ENCODE measurements at places on chromosomes 2 and 18.
A peak's percentile ranks its signal among the peaks of the same experiment; 100 is the strongest.

DNA sequence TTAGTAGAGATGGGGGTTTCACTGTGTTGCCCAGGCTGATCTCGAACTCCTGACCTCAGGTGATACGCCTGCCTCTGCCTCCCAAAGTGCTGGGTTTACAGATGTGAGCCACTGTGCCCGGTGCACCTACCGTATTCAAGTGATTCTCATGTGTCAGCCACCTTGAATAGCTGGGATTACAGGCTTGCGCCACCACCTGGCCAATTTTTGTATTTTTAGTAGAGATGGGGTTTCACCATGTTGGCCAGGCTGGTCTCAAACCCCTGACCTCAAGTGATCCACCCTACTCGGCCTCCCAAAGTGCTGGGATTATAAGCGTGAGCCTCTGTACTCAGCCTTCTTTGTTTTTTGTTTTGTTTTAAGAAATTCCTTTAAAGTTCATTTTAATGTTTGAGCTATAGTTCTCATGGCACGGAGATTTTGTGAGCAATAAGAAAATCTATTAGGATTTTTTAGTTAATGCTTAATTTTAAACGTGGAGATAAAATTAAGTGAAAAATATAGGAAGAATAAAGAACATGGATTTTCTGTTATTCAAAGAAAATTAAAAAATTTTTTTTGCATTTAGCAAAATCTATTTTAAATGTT, 242.6 kb downstream of the PHLPP1 start:
- no peak for DNase-seq

DNA sequence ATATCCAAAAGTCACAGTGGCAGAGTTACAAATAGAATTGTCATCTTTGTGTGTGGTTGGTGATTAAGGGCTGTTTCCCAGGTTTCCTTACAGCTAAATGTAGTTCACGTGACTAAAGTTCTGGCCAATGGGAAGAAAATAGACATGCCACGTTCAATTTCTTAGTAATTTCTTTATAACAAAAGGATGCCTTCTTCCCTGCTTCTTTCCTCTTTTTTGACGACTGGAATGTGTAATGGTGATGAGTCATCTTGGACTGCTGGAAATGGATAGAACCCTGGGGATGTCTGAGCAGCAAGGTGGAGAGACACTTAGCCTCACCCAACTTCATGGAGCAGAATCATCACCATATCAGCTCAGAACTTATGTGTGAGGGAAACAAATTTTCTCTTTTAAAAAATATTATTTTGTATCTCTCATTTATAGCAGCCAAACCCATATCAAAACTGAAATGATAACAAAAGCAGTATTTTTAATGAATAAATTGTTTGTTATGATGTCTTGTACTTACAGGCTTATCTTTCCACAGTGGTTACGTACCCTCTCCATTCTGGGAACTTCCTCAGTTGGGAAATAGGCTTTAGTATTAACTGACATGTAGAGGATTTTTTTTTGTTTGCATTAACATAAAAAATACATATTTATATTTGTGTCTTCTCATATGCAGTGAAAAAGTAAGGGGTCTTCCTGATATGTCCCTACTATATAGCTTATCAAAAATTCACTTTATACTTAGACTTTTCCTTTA, 91.1 kb upstream of the CDH2 start:
- no peak for DNase-seq

DNA sequence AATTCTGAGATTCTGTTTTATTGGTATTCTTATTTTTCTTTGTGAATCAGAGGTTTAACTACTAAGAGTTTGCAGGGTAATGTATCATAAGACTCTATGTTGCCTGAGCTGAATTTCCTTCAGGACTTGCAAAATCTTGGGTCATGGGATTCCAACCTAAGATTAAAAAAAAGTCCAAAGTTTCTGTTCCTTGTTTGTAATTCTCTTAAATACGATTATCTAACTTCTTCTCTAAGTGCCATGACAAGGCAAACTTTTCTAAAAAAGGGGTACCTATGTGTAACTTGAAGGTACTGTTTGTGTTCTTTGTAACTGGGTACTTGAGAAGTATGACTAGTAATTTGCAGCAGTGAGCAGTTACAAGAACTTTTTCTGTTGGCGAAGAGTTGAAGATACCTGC, 181.3 kb upstream of the ZEB2 start:
- no peak for DNase-seq

- peak; percentile 75 for DNase-seq
Observed at GRCh38 chr18:7272311-7273049, 41.6 kb downstream of the LRRC30 start.

GRCh38 chr2:157258520-157259326, 1.2 kb downstream of the GALNT5 start:
- no peak for DNase-seq

DNA sequence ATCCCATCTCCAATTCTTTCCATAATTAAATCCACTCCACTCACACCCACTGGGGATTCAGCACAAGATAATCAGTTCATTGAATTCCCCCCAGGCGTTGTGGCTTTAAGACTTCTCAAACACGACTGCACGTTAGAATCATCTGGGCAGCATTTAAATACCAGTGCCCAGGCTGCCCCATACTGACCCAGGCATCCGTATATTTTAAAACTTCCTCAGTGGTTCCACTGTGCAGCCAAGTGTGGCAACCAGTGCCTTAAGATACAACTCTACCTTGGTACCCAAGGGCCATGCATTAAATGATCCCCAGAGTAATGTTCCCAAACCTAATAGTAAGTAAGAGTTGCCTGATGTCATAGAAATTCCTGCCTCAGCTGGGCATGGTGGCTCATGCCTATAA, 54.3 kb upstream of the BZW1 start:
- no peak for DNase-seq

- DNase-seq: peak; percentile 28
Observed at GRCh38 chr2:226151157-226151556, 648.5 kb downstream of the IRS1 start.

- no peak for DNase-seq
Observed at GRCh38 chr2:209661286-209661894, 110.2 kb upstream of the UNC80 start.

DNA sequence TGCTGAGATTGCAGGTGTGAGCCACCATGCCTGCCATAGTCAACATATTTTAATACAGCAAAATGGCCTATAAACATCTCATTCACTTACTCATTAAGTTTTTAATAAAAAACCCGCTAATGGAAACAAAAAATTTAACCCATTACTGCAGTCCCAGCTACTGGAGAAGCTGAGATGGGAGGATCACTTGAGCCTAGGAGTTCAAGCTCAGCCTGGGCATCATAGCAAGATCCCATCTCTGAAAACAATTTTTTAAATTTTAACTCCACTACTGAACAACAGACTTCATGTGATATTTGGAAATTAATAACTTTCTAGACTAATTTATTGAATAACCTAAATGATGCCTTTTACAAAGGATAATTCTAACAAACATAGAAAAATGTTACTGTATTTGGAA, 5.4 kb downstream of the PPP4R3B start:
- no peak for DNase-seq

- no peak for DNase-seq
Observed at GRCh38 chr18:26407736-26408601, 140.4 kb downstream of the KCTD1 start.

GRCh38 chr2:22991844-22992243, 393.1 kb upstream of the KLHL29 start:
- no peak for DNase-seq

DNA sequence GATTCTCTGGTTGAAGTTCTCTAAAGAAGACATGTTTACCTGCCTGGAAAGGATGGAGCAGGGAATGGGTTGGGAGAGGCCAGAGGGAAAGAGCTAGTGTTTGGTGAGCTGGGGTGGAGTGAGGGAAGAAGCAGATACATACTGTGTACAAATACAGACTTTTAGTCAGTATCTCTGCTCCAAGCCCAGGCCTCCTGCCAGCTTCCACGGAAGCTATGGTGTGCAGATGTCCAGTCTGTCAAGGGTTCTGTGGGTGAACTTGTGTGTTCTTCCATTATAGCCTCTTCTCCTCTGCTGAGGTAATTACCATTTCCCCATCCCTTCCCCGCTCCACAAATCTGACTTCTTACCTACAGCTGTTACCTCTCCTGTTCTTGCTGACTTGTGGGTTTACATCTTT, 208.6 kb downstream of the HRH4 start:
- no peak for DNase-seq

- no peak for DNase-seq
Observed at GRCh38 chr2:162242586-162243280, 512 bp downstream of the FAP start.

DNA sequence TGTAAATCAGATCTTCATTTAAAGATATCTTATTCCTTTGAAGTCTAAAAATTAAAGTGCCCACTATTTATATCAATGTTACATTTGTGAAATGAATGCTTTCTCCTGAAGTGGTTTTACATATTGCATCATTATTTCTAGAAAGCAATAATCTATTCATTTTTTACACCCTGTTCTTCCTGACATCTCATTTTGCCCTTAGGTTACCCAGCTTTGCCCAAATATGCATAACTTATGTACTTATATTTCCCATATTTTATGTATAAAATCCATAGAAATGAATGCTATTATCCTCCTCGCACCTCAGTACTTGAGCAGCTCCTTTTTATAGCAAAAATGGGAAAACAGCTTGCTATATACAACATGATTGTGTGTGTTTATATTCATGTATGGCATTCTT, 396.5 kb upstream of the DSEL start:
- no peak for DNase-seq

GRCh38 chr2:142127248-142127647, 3.6 kb downstream of the LRP1B start:
- DNase-seq: no peak

GRCh38 chr2:132621131-132621875, 48.7 kb downstream of the LYPD1 start:
- peak; percentile 95 for DNase-seq

DNA sequence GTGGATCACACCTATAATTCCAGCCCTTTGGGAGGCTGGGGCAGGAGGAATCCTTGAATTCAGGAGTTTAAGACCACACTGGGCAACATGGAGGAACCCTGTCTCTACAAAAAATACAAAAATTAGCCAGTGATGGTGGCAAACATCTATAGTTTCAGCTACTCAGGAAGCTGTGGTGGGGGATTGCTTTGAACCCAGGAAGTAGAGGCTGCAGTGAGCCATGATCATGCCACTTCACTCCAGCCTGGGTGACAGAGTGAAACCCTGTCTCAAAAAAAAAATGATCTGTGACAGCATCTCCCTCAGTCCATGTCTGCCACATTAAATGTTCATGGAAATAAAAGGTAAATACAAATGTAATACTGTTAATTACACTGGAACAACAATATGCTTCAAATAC, 121.4 kb upstream of the COL5A2 start:
- no peak for DNase-seq

DNA sequence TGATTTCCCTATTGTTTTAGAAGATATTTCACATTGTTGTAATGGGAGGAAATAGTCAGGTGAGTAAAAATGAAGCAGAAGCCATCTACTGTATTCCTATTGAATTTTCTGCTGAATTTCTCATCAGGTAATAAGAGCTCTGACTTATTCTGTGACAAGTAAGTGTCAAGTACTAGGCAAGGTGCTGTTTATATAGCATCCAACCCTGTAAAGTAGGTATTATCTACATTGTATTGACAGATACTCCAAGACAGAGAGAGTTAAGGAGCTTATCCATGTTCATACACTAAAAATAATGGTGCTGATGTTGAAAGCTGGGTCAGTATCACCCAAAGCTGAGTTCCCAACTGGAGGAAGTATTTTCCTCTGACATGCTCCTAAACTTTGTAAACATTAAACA, 106.0 kb downstream of the KCNJ3 start:
- DNase-seq: no peak

- DNase-seq: no peak
Observed at GRCh38 chr2:158116936-158117335, 15.3 kb downstream of the UPP2 start.

GRCh38 chr2:181910028-181910831, 18.7 kb downstream of the ITPRID2 start:
- no peak for DNase-seq

- DNase-seq: no peak
Observed at GRCh38 chr18:45274026-45274425, 341.2 kb upstream of the SLC14A2 start.

- peak; percentile 66 for DNase-seq
Observed at GRCh38 chr2:237540823-237541222, 25.6 kb upstream of the PRLH start.

DNA sequence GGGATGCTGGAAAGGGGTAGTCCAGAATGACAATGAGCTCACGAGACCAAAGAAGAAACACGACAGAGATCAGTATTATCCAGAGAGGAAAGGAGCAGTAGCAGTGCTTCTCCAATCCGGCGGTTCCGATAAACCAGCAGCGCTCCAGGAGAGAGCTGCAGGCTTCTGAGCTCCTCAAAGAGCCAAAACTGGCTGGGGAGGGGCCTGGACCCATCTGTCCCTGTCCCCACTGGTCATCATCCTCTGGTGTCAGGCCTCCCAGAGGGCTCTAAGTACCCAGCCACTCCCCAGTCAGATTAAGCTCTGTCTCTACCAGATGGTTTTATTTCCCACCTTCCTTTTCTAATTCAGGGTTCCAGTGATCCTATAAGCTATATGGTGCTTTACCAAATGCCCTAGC, 23.2 kb downstream of the DNAJC27 start:
- no peak for DNase-seq

DNA sequence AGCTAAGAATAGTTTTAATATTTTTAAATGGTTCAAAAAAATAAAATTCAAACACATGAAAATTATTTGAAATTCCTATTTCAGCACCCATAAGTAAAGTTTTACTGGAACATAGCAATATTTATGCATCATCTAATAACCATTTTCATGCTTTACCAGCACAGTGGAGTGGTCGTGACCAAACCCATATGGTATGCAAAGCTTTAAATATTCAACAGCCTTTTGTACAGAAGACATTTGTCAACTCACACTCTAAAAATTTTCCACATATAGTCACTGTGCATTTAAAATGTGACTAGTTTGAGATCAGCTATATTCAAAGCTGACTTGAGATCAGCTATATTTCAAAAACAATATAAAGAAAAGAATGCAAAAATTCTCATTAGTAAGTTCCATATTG, 46.2 kb downstream of the PUM2 start:
- no peak for DNase-seq

DNA sequence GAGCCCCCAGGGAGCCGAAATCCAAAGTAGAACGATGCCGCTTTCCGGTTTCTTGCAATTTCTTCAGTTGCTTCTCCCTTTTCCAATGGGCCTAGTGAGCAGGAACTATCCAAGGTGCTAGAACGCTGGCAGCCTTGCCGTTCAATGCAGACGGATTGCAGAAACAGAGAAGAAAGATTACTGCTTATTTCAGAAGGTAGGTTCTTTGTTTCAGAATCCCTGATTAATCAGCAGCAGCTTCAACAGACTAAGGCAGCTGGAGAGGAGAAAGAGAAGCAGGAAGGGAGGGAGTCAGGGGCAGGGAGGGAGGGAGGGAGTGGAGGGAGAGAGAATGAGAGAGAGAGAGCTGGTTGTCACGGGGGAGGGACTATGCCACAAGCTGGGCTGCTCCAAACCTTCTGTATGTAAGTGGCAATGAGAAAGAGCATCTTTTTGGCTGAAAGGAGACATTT, 576 bp downstream of the NYAP2 start:
- peak; percentile 28 for DNase-seq

GRCh38 chr2:124001696-124002430, 23.2 kb upstream of the CNTNAP5 start:
- no peak for DNase-seq
